Astrocyte of the hippocampus (primary cell): ENCODE measurements at places on chromosomes 2 and 18.
A peak's percentile ranks its signal among the peaks of the same experiment; 100 is the strongest.

DNA sequence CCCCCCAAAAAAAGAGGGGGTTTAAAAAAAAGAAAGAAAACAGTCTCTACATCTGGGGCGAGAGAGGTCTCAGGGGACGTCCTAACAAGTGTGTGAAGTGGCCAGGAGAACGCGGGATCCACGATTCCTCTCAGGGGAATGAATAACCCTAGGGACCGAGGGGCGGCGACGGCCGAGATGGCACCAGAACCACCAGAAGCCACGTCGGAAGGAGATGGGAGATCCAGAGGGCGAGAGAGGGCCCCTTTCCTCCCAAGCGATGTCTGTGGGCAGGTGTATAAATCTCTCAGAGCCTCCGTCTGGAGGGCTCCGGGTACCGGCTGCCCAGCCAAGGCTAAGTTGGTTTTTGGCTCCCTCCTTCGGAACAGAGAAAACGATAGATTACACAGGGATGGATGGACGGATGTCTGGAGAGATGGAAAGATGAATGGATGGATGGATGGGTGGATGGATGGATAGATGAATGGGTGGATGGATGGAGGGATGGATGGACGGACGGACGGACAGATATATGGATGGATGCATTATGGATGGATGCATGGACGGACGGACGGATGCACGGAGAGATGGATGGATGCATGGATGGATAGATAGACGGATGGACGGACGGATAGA lies 1.7 kb downstream of the EPHA4 start:
- peak; percentile 73 for DNase-seq

- DNase-seq: peak; percentile 11
Measured at GRCh38 chr18:74869904-74870863, 272.5 kb downstream of the ZNF407 start.

DNA sequence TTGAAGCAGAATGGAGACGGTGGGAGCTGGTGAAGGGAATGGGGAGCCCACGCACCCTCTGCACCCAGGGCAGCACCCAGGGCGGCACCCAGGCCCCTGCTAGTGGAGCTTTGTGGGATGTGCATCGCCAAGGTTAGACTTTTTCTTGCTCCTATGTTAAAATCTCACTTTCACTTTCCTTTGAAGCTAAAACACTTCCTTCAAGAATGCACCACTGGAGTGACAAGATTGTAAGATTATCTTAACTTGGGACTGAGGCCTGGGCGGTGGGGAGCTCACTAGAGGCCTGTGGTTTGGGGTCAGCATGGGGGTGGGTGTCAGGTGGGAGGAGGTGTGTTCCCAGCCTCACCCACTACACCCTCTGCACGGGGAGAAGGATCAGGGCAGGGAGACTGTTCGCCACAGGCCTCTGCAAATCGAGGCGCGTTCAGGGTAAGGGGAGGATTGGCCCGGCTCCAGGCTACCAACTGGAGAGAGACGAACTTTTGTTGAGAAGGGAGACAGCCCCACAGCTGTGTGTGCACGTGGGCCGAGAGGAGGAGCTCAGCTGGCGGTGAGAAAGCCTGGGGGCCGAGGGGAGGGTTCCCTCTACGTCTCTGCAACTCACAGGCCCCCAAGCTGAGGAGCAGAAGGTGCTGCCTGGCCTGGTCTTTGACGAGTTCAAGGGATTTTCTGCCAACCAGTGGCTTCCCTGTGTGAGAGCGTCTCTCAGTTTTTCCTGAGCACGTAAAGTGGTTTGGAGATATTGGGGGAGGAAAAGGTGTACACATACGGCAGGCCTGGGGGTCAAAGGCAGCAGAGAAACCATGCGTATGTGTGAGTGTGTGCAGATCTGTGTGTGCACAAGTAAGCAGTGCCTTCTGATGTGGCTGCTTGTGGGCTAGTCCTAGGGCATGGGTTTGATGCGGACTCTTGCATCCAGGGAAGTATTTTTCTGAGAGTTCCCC lies 147.7 kb downstream of the KLHL29 start:
- peak; percentile 26 for DNase-seq

- DNase-seq: no peak
Measured at GRCh38 chr2:134407154-134407890, 153.4 kb downstream of the MGAT5 start.

DNA sequence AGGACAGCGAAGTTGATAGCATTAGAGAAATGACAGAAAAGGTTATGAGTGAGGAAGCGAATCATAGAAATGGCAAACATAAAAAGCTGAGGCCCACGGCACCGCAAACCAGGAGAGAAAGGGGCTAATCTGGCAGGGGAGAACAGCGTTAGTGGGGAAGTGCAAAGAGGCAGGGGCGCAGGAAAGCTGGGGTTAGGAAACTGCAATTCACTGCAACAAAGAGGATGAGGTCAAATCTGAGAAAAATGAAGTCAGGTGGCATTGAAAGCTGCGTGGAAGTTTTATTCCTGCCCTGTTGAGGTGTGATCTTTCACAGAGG lies 653 bp upstream of the ABI2 start:
- no peak for DNase-seq

GRCh38 chr18:68916734-68917133 lies 118.9 kb downstream of the CCDC102B start:
- DNase-seq: peak; percentile 27

GRCh38 chr2:150781142-150781541 lies 293.7 kb upstream of the RND3 start:
- no peak for DNase-seq

DNA sequence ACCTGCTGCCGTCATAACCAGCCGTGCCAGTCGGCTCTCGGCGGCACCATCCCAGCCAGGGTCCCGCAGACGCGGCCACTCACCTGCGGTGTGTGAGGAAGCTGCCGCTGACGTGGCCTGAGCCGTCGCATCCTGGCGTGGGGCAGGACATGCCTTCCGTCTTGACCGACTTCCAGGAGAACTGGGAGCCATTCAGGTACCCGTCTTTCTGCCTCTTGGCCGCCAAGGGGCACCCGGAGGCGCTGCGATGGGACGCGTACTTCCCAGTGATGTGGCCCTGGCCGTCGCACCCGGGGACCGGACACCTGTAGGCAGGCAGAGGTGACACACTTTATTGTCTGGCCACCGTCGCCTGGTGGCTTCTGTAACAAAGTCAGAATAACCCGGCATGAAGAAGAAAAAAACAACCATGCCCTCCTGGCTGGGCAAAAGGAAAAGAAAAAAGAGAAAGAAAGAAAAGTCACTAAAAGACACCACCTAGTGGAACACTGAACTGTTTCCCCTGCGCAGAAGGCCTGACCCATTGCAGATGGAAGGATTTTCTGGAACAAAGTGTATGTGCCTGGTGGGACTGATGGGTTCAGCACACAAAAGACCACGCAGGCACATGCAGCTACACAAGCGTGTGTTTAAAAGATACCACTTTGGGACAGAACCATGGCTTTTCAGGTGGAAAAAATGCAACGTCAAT lies 94.9 kb upstream of the PXDN start:
- no peak for DNase-seq

GRCh38 chr18:24128700-24129099 lies 10.2 kb upstream of the CABYR start:
- peak; percentile 55 for DNase-seq

GRCh38 chr2:240532031-240532775 lies 25.6 kb downstream of the ANKMY1 start:
- DNase-seq: no peak

- peak; percentile 67 for DNase-seq
Measured at GRCh38 chr2:29920631-29921559, 491 bp downstream of the ALK start.

GRCh38 chr18:61554117-61554776 lies 221.0 kb downstream of the CDH20 start:
- no peak for DNase-seq

GRCh38 chr2:5661362-5661761 lies 30.8 kb upstream of the SOX11 start:
- DNase-seq: no peak

- no peak for DNase-seq
Measured at GRCh38 chr2:143193121-143193520, 63.9 kb downstream of the ARHGAP15 start.

DNA sequence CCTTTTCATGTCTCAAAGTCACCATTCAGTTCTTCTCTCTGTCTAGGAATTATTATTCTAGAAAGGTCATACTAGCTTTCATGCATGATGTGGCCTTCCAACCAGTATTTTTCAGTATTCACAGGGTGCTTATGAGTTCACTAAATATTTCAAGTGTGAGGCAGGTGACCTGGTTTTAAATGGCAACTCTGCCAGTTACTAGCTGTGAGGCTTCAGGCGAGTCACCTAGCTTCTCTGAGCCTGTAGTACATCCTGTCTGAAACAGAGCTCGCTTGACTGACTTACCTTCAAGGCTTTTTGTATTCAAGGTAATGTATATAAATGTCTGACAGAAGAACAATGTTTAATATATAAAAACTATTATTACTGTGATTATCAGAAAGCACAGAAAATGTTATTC lies 19.4 kb upstream of the ACVR1 start:
- no peak for DNase-seq

GRCh38 chr18:3494245-3494526 lies 44.2 kb downstream of the TGIF1 start:
- DNase-seq: no peak

- DNase-seq: peak; percentile 67
Measured at GRCh38 chr2:140526575-140526974, 1604.2 kb downstream of the LRP1B start.

DNA sequence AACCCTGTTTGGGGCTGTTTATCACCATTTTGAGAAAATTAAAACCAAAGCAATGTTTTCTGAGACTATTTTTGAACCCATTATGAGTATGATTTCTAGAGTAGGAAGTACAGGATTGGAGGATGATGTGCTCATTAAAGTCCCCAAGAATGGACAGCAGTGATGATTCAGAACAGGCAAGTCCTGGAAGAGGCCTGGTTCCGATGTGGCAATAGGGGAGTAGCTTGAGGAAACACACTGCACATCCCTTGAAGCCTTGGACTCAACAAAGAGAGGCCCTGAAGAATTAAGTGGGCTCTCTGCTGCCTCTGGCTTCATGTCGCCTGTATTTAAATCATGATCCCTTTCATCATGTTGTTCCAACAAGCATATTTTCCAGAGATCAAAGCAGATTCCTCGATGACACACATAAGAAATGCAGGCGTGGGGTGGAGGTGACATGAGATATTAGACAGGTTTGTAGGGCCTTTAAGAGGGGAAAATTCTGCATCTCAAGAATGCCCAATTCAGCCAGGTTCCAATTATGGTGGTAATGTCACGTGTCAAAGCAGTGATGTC lies 242.2 kb downstream of the FHOD3 start:
- no peak for DNase-seq

DNA sequence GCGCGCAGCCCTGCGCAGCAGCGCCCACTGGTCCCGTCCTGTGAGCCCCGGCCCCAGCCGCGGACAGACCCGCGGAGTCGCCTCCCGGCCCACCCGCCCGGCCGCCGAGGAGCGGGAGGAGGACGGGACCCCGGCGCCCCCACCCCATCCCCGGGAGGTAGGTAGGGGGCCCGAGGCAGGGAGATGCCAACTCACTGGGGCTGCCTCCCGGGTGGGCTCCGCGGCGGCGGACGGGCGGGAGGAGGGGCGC lies 160 bp downstream of the SPTBN1 start:
- DNase-seq: no peak

- no peak for DNase-seq
Measured at GRCh38 chr18:77092104-77093066, 40.2 kb downstream of the MBP start.
